ENCODE measurements at places on chromosomes 12 and 14.

GRCh38 chr12:129532707-129533499 is 370.9 kb downstream of the TMEM132D start:
- DNase-seq = no peak

DNA sequence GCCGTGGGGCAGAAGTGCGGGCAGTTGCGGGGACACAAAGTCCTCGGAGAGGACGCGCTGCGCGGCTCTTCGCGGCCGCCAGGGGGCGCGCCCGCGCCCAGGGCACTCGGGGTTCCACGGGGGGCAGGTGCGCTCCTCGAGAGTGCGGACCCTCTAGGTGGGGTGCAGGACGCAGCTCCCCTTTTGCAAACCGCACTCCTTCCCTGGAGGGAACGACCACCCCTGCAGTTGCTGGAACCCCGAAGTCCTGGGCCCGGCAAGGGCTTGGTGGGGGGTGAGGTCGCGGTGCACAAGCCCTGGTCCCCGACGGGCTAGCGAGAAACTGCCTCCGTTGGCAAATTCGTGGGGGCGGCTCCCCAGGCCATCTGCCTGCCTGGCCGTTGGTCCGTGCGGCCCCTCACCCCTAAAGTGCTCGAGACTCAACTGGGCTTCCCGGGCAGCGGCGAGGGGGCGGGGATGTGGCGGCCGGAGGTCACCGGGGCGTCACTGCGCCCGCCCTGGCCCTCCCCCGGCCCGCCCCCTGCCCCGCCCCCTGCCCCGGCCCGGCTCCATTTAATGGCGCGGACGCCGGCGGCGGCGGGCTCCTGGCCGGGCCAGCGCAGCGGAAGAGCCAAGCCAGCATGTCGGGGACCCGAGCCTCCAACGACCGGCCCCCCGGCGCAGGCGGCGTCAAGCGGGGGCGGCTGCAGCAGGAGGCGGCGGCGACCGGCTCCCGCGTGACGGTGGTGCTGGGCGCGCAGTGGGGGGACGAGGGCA is at the start of gene ADSS1:
Gene ADSS1, plus strand, starts transcription at position 579 of the 756 bp plus-strand sequence. Its CDS starts 42 bp downstream, at position 621.
- DNase-seq = peak; percentile 35

- no peak for DNase-seq
Observed at GRCh38 chr14:95267306-95267705, 52.4 kb downstream of the CLMN start.

GRCh38 chr12:126727218-126728075 is 1539.5 kb upstream of the TMEM132C start:
- no peak for DNase-seq

- DNase-seq = peak; percentile 2
Observed at GRCh38 chr14:99996951-99997571, 68.2 kb upstream of the EVL start.

DNA sequence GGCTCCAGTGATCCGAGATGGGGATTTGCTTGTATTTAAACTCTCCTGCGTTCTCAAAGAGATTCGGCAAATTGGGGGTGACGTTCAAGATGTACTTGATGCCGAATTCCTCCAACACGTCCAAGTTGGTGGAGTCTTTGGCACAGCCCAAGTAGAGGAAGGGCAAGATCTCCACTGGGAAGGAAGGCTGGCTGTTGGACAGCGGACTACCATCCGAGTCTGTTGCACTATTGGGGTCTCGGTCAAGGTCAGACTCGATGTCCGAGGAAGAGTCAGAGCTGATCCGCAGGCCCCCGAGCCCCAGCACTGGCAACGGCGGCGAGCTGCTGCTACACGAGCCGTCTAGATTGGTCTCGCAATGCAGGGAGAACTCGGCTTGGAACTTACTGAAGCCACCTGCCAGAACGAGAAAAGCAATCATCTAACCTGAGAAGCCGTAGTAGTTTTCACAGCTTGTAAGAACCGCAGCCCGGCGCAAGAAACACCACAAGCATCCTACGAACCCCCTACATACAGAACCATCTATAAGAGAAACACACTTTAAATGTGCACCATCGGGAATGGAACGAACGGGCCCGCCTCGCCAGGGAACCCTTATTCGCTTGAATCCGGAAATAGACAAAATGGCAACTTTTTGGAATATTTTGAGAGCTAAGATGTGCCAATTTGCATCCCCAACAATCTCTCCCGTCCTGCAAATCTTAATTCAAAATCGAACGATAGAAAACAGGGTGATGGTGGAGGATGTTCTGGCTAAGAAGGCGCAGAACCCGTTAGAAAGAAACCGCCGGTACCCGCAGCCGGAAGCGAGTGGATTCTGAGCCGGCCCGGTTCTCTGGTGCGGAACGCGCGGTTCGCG is 1.4 kb downstream of the DUSP6 start:
- DNase-seq = peak; percentile 19

- no peak for DNase-seq
Observed at GRCh38 chr12:132278401-132279183, 50.8 kb downstream of the GALNT9 start.

GRCh38 chr14:20550926-20551325 is 9.9 kb downstream of the RNASE9 start:
- DNase-seq = no peak

DNA sequence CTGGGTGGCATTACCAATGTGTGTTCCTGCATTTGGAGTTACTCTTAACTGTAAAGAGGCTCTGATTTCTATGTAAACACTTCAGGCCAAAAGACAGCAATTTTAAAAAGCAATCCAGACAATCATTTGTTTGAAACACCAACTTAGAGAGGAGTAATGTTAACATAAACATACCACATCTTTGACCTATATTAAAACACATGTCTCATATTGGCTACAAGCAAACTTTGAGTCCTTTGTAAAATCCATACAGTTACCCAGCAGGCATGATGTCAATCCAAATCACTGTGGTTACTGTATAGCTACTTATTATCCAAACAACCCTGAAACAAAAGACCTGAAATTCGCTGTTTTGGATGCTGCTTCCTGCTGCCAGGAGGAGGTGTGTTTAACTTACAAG is 7.5 kb upstream of the G2E3 start:
- DNase-seq = no peak

DNA sequence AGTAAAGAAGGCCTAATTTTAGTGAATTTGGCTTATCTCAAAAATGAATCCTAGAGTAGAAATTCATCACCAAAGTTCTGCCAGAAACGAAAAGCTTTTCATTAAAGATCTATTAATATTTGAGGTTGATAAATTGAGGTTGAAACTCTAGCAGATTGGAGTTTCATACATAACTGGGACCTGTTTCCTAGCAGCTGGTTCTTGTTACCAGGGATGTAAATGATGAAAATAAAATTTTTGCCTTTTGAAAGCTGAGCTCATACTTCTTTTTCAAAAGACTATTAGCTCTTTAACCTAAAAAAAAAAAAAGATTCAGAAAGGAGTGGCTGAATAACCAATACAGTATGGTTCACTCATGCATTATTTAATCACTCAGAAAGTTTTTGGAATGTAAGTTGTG is 98.3 kb downstream of the PTGER2 start:
- DNase-seq = peak; percentile 36

DNA sequence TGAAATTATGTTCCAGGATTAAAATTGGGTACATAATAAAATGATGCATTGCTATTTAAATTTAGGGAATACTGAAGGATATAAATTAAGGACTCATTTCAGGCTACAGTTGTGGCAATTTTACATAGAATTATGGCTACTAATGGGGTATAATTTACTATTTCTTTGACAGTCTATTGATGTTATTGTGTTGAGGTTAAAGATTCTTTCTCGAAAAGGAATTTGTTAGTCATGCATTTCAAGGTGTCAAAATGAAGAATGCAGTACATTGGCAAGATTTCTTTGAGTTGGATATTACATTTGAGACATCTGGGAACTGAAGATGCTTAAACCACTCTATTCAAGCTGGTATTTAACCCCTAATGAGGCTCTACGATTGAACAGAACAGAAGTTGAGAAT is 28.3 kb downstream of the SLC5A8 start:
- peak; percentile 83 for DNase-seq

DNA sequence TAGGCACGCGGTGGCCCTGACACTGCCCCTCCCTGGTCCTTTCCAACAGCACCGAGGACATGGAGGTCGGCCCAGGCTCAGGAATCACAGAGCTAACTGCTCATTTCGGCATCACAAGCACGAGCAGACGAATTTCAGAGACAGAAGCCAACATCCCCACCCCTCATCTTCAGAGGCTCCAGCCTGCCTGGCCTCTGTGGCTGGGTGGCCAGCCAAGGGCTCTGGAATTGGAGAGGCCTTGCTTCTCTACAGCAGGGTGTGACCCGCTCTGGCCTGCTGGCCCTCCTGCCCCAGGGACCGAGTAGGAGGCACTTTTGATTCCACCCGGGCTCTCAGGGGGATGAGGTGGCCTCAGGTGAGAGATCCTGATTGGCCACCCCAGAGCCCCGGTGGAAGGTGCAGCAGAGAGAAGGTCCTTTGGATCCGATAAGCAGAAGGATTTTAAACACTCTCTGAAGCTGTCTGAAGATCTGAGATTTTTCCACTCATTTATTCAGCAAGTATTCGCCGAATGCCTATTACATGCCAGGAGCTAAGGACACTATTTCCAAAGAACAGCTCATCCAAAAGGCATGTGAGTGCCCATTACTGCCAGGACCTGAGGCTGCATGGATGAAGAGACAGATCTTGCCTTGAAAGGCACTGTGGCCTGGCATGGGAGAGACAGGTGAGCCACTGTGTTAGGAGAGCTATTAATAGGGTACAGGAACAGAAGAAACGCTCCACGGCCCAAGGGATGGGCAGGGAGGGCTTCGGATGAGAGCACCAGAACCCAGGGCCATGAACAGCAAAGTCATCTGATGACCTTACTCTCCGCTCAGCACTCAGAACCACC is 10.2 kb downstream of the BAG5 start:
- DNase-seq = peak; percentile 86

DNA sequence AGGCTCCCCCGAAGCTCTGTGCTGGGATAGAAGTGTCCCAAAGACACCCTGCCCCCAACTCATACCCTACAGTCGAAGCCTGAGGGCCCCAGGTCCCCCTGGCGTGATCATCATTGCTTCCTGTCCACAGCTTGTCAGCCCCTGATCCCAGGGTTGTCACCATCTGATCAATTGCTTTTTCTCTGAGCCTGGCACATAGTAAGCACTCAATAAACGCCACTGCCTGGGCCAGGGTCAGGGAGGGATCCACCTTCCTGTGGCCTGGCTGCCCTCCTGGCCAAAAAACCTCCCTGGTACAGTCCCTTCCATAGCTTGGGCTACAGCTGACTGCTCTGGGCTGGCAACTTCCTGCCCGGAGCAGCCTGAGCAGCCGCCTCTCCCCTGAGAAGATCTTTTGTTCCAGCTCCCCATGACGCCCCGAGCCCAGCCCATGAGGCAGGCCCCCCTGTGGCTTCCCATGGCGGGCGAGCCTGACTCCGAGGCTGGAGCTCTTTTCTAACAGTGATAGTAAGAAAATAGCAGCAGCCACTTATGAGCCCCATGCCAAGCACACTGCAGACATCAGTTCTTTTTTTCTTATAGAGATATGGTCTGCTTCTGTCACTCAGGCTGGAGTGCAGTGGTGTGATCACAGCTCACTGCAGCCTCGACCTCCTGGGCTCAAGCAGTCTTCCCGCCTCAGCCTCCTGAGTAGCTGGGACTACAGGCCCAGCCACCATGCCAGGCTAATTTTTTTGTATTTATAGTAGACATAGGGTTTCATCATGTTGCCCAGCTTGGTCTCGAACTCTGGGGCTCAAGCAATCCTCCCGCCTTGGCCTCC is 6.5 kb downstream of the SH2B3 start:
- no peak for DNase-seq

DNA sequence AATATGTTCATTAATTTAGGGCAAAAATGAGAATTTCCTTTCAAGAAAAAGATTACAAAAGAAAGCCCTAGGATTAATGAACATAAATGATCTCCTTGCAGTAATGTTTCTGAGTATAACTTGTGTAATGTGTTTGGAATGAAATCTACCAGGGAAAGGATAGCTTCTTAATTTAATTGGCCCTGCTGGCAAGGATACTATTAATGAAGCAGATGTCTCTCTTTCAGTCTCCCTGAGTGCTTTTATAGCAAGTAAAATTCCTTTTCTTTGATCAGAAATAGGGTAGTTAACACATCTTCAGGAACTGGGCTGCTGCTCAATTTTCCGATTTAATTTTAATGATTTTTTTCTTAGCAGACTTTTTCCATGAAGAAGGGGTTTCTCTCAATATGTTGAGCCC is 379.4 kb upstream of the PDE3A start:
- DNase-seq = peak; percentile 44

DNA sequence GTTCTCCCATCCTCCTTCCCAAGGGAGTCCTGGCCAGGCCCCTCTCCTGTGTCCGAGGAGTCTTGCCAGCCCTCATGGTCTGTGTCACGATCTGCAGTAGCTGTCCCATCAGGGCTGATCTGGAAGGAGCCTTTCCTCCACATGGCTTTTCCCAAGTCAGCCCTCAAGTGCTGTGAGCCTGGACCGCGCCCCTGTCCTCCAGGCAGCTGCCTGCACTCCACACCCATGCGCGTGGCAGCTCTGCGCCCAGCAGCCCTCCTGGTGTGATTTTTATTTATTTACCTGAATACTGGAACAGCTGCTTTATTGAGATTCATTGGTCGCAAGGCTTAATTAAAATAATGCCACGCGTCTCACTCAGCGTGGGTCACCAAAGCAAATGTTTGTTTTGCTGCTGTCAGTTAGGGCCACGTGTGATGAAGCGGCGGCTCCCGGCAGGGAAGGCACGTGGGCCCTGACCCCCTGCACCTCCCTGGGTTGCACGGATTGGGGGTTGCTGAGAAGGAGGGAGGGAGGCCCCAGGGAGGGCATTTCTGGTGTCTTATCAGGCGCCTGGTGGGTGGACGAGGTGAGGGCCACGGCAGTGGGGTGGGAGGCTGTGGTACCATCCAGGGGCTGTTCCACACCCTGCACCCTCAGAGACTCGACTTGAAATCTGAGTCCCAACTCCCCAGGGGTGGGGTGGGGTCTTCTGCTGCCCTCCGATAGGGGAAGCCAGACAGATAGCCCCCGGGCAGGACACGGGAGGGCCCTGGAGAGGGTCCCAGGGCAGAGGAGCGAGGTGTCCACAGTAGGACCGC is 206.3 kb upstream of the C14orf180 start:
- no peak for DNase-seq

GRCh38 chr12:112714166-112714710 is 77.3 kb upstream of the RPH3A start:
- DNase-seq = no peak

GRCh38 chr12:94725375-94726168 is 75.2 kb upstream of the TMCC3 start:
- peak; percentile 17 for DNase-seq

DNA sequence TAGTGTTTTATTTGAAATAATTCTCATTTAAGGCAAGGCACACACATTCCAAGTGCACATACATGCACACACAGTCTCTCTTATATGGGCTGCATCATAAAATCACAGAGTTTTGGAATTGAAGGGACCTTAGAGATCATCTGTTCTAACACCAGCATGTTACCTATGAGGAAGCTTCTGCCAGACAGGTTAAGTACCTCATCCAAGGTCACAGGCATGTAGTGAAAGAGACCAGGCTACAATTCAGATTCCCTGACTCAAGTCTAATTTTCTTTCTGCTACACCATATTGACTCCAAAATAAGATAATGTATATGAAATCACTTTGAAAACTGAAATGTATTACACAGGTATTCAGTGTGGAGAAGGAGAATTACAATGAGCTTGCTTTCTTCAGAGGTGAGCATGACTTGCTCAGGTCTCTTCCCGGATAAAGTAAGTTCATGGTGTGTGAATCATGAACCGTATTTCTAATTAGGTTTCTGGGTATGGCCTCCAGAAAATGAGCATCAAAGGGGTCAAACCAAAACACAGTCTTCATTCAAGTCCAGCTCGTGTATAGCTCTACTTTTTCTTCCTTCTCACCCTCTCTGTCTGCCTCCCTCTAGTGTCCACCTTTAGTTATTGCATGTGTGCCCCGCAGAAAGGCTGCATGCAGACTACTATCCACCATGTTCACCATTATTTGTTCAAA is 411.9 kb downstream of the FUT8 start:
- DNase-seq = peak; percentile 70

Data from AG10803 (cell line).